ENCODE measurements at places on chromosomes 2 and 18.

DNA sequence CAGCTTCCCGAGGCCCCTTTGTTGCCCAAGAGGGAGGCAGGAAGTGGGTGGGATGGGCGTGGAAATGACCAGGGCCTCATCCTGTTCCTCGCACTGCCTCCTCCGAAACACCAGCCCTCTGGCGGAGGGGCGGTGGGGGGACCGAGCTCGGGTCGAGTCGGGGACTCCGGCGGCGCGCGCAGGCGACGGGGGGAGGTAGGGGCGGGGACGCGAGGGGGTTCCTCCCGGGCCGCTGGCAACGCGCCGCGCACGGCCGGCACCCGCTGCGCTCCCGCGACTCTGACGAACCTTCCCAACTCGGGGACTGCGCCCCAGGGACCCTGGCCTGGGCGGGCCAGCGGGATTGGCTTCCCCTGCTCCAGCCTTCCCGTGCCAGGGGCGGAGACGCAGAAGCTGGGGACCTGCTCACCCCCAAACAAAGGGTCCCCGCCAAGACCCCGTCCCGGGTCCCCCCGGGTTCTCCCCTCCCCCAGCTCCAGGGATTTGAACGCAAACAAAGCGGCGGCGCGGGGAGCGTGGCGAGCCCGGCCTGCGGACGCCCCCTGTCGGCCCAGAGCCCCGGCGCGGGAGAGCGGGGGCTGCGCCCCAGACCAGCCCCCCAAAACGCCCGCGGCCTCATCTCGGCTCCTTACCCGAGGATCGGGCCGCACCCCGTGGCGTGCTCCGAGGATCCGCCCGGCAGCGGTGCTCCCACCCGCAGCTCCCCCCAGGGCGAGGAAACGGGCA, 1.2 kb downstream of the SEMA4C start:
- DNase-seq: peak; percentile 88

- no peak for DNase-seq
These were observed 78.1 kb downstream of the HNRNPLL start for GRCh38 chr2:38524580-38524979.

DNA sequence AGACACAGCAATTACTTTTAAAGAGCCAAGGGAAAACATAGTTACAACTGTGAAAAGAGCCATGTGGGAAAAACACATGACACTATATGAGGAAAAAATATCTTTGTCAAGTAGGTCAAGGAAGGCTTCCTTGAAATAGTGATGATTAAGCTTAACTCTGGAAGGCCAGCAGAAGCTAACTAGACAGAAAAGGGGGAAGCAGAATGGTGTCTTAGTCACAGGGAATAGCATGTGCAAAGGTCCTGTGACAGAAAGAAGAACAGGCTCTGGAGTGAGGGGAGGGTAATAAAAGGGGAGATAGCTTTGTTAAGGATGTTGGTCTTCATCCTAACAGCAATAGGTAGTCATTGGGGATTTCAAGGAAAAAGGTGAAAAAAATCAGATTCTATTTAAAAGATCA, 64.0 kb downstream of the ARHGAP25 start:
- no peak for DNase-seq

DNA sequence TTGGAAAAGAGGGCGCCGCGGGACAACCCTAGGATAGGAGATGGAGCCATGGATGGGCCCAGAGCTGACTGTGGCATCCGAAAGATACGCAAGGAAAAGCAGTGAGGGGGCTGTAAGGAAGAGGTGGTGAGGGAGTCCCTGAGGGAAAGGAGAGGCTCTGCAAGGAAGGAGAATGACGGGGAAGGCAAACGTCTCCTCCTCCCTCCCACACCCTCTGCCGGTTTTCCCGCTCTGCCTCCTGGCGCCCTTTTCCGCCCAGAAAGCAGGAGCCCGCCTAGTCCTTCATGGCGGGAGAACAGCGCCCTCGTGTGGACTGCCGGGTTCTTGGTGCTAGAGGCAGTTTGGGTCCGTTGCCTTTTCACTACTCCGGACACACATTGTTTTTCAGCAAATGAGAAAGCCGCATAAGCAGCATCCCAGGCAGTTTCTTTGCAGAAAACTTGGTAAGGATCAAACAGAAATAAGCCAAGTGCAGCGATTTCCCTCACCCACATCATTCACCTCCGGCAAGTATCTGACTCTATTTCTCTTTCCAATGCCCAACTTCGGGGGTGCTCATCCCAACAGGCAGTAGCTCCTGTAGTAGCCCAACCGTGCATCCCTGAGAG, 200.4 kb downstream of the INO80D start:
- DNase-seq: peak; percentile 63

DNA sequence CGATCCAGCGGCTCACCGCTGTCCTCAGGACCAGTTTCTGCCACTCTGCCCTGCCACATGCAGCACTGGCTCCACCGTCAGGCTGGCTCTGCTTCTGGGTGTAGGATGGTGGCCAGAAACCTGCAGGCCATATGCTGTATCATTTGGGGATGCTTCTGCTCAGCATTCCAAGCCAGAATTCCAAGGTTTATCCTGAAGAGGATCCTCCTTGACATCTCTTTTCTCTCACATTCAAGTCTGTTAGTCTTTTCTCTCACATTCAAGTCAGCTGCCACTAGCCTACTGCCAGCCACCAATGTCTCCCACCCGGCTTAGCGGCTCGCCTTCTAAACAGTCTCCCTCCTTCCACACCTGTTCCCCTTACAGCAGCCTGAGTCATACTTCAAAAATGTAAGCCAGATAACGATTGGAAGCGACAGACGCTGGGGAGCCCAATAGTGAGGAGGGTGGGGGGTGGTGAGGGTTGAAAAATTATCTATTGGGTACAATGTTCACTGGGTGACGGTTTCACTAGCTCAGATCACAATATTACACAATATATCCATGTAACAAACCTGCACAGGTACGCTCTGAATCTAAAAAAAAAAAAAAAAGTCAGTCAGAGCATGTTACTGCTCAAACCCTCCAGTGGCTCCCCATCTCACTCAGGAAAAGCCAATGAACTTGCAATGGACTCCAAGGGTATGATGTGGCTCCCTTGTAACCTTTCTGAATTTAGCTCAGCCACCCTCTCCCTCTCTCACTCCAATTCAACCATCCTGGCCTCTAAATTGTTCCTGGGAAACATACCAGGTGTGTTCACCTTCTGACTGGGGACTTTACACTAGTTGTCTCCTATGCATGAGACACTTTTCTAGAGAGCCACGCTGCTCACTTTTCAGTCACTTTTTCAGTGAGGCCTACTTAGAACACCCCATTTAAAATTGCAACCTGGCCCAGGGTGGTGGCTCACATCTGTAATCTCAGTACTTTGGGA, 38.8 kb upstream of the SP3 start:
- DNase-seq: no peak

DNA sequence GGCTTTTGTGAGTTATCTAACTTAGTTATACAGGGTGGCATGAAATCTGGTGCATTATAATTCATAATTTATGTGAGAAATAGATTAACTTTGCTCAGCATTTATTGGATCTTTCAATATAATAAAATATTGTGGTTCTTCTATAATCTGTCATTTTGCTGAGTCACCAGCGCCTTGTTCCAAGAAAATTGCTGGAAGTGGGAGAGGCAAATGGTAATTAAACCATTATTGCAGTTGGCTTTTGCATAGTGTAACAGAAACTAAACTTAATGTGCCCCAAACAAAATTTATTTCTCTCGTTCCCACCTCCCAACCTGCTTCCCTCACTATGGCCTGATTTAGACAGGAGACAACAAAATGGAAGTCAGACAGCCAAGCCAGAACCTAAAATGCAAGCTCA, 146.3 kb downstream of the GALR1 start:
- no peak for DNase-seq

DNA sequence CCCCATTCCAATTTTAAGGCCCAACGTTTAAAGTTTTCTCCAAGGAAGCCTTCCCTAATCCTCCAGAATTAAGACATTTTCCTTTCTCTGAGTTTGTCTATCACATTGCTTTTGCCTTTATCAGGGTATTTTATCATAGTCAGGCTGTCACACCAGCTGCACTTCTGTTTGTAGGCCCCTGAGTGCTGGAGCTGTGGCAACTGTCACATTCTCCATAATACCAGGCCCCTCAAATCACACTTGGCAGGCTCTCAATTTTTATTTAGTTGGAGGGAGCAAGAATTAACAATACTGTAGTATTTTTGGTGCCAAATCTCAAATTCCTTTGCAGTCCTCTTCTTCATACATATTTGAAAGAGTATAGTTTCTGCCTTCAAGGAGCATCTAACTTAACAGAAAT, 122.2 kb downstream of the FSHR start:
- no peak for DNase-seq

GRCh38 chr2:212194396-212194795, 344.2 kb downstream of the ERBB4 start:
- no peak for DNase-seq

GRCh38 chr2:135202751-135203150, 150.7 kb downstream of the RAB3GAP1 start:
- DNase-seq: no peak

DNA sequence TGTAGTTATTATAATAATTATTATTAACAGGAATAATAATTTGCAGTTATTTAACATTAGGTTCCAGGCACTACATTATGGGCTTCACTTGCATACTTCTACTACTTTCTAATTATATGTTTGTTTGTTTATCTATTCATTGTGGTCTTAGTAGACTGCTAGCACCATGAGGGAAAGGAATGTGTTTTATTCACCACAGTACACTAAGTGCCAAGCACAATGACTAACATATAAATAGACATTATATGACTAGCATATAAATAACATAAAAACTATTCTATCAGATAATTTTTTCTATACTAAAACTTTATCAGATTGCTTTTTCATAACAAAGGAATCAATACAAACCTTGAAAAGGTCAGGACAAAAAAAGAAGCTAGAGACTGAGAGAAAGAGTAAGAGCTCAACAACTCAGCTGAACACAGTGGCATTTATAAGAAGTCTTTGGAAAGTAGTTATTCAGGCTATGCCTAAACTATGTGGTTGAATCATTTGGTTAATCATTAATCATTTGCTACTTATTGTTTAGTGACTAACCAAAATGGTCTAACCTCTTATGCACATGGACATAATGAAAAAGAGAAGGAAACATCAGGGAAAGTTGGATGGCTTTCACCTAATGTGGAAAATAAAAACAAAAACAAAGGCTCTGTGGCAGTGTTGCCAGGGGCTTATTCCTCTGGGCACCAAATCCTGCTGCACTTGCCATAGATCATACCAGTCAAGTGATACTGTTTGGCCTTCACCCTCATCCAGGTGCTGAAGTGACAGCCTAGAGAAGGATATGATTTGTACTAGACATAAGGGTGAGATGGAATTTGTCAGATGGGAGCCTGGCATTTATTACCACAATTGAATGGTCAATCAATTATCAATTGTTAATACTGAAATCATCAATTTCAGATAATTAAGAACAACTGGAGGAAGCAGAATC, 174.9 kb downstream of the ETAA1 start:
- no peak for DNase-seq

DNA sequence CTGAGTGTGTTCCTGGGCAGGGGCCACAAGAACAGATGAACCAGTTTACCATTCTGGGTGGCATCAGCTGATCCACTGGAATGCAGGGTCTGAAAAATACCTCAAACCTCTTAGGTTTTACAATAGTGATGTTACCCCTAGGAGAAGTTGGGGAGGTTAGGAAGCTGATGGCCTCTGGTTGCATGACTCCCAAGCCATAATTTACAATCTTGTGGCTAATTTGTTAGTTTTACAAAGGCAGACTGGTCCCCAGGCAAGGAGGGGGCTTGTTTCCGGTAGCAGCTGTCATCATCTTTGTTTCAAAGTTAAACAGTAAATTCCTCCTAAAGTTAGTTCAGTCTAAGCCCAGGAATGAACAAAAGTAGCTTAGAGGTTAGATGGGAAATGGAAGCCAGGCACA, 113.8 kb upstream of the SLC38A11 start:
- no peak for DNase-seq

GRCh38 chr18:7535436-7536205, 31.5 kb upstream of the PTPRM start:
- no peak for DNase-seq

DNA sequence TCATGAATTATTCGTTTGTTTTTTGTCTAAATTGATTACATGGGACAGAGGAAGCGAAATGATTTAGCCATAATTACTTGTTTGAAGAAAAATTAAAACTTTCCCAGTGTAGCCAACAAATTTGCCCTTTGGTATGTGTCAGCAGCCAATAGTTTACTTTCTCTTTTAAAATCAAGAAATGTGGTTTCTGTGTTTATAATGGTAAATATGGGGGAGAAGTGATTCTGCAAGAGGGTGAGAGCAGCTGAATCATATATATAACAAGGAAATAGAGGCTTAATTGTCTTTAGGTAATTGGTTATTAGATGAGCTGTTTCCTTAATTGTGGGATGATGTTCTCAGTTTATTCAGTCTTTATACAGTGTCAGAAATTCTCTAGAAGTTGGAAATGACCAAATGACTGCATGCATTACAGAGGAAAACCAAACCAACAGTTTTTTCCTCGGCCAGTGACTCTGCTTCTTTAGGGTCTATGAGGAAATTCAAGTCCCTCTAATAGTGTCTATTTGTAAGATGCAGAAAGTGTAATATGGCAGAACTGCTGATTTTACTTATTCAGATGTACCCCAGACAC, 132.9 kb downstream of the AGPS start:
- no peak for DNase-seq

GRCh38 chr2:37456479-37456878, 112.0 kb downstream of the QPCT start:
- no peak for DNase-seq

DNA sequence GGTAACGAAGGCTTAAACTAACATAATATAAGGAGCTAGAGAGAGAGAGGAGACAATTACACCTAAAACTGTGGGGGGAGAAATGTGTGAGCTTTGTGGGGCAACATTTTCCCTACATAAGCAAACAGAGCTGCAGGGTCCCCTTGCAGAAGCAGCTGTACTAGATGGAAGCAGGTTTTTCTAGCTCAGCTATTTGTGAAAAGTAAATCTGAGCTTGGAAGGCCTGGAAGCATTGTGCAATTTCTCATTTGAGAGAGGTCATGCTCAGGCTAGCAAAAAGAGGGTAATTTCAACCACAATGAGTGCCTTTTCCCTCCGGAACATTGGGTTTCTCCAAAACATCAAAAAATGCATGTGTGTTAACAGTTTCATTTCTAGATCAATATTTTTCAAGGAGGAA, 130.0 kb downstream of the ARL4C start:
- no peak for DNase-seq

DNA sequence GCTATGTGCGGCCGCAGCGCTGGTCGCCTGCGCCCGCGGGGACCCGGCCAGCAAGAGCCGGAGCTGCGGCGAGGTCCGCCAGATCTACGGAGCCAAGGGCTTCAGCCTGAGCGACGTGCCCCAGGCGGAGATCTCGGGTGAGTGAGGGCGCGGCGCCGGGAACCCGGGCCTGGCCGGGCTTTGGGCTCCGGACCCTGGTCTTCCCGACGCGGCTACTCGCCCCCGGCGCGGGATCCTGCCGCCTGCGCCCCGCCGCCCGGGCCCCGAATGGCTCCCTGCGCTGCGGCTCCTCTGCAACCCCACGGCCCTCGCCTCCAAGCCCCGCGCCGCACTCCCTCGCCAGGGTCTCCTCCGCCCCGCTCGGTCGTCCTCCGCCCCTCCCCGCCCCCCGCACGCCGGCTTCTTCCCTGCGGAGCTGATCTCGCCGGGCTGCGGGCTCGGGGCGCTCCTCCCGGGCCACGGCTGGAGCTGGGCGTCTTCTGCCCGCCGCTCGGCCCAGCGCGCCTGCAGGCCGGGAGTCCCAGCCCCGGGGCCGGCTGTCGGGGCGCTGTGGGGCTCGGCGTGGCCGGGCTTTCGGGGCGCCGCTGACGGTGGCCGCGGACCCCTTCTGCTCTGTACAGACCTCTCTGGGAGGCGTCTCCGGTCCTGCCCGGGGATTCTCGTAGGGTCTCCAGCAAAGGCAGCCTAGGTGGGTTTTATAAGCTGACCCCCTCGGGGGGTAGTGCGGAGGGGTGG, 652 bp downstream of the GPC1 start:
- DNase-seq: no peak

GRCh38 chr2:25417715-25418369, 76.1 kb upstream of the DNMT3A start:
- DNase-seq: no peak

- no peak for DNase-seq
These were observed 249.9 kb upstream of the THUMPD2 start for GRCh38 chr2:40028792-40029488.
